ENCODE measurements at places on chromosomes 6 and 20.
A peak's percentile ranks its signal among the peaks of the same experiment; 100 is the strongest.

DNA sequence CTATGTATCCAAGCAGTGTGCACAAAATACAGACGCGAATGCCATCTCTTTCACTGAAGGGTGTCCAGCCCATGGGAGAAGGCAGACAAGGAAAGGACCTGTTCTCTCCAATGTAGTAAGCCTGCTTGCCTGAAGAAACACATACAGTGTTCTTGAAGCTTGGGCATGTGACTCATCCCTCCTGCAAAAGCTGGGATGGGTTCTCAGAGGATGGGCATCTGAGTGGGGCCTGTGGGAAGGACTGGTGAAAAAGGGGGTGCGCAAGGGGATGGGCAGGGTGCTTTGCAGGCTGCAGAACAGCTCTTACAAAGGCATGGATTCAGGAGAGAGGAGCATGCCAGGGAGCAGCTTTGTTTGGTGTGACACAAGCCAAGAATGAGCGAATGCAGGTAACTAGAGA, 128.1 kb downstream of the FYN start:
- no peak for DNase-seq

GRCh38 chr6:82910820-82911219, 154.8 kb downstream of the UBE3D start:
- no peak for DNase-seq

DNA sequence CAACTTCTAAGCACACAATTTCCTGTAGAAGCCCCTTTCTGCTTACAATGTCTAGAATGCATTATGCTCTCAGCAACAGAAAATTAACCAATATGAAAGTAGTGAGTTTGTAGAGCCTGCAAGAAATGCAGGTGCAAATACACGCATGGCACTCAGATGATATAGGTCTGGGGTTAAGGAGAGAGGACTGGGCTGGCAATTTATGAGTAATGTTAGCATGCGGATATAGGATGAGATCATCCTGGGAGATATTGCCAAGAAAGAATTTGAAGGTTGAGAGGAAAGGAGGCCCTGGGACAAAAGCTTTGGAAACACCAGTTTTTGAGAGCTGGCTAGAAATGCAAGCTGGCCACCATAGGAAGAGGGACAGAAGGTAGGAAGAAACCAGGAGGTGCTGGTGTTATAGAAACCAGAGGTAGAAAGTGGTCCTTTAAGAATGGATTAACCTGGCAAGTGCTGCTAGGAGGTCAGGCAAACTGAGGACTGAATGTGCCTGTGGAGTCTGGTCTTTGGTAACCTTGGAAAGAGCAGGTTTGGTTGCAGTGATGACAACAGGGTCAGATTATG, 183.2 kb upstream of the MYLIP start:
- DNase-seq: no peak

DNA sequence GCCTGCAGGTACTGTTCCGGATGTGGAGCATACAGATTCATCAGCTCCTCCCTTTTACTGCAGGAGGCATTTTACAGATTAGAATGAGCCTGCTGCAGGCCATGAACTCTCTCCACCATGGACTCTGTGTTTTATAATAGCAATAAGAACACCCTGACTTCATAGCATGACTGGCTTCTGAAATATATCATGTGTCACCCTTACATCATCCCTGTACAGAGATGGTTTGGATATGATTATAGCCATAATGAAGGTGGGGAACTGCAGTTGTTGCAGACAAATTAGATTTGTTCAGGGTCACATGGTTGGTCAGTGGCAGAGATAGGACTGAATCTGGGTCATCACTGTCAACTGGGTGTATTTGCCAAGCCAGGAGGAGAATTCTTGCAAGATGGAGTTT, 100.7 kb downstream of the FOXO3 start:
- no peak for DNase-seq

GRCh38 chr6:37858363-37858762, 38.8 kb downstream of the ZFAND3 start:
- DNase-seq: no peak

DNA sequence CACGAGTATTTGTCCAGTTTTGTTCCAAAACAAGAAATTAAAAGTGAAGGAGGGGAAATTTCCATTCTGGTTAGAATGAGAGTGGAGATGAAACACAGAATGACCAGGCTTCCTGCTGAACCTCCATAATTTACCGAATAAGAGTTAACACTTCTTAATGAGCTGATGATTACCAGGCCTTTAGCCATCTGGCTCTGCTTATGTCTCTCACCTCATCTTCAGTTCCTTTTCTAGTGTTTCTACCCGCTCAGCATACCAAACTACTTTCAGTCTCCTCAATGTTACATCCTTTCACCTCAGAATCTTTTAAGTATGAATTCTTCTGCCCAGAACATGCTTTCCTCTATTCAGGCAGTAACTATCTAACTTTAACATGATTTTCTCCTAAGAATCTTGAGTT, 209.0 kb upstream of the RSPO3 start:
- no peak for DNase-seq

DNA sequence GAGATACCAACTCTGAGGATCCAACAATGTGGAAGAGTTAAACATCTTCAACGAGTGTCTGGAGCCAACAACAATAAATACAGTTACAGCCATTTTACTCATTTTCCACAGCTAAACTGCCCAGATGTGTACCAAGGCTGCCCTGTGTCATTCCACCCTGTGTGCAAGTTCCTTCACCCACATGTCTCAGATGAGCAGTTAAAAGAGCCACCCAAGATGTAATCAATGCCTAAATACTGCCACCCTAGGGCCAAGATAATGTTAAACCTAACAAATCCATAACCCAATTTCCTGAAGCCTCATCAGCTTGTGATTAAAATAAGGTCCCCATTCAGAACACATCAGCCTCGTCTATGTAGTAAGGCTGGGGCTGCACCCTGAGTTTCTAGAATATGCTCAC, 59.9 kb downstream of the GMDS start:
- no peak for DNase-seq

DNA sequence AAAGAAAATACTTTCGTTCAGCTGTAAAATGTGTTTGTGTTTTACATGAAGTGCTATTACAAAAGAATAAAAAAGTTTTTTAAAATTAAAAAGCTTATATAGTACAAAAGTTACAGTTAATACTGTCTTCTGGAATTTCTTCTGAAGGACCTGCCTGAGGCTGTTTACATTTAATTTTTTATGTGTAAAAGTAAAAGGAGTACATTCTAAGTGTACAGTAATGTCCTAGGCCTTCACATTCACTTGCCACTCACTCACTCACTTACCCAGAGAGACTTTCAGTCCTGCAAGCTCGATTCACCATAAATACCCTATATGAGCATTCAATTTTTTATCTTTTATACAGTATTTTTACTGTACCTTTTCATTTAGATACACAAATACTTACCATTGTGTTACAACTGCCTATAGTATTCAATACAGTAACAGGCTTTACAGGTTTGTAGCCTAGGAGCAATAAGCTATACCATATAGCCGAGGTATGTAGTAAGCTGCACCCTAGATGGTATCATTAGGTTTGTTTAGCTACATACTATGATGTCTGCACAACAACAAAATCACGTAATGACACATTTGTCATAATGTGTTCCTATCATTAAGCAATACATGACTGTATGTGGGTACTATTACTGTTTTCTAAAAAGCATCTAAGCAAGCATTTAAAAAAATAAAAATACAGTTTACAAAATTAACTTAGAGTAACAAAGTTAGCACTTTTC, 33.0 kb downstream of the RNF146 start:
- DNase-seq: no peak

DNA sequence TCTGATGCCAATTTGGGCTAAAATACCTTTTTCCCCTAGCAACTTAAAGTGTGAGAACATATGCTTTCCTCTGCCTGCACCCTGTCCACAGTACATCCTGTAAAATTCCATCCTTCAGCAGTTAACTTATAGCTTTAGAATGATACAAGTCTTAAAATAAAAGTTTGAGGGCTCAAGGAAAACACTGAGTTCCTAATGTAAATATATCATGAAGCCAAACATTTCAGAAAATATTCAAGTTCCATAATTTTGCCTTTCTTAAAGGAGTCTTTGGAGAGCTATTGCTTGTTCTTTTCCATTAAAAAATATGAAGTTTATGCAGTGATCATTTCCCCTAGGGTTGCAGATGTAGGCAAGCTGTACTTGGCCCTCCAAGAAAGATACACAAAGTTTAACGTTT, 303.8 kb downstream of the COL12A1 start:
- DNase-seq: no peak

DNA sequence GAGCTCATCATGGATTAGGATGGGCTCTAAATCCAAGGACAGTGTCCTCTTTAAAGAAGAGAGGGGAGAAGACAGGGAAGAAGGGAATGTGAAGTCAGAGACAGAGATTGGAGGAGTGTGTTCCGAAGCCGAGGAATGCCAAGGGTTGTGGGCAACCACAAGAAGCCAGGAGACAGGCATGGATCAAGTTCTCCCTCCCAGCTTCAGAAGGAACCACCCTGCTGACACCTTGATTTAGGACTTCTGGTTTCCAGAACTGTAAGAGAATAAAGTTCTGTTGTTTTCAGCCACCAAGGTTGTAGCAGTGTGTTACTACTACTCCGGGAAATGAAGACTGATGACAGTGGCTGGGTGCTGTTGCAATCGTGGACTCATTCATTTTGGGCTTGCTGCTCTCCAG, 120.1 kb downstream of the RPS12 start:
- DNase-seq: no peak

GRCh38 chr6:149063468-149063867, 254.0 kb upstream of the TAB2 start:
- DNase-seq: no peak

GRCh38 chr6:105934708-105935107, 151.4 kb upstream of the PRDM1 start:
- DNase-seq: no peak

DNA sequence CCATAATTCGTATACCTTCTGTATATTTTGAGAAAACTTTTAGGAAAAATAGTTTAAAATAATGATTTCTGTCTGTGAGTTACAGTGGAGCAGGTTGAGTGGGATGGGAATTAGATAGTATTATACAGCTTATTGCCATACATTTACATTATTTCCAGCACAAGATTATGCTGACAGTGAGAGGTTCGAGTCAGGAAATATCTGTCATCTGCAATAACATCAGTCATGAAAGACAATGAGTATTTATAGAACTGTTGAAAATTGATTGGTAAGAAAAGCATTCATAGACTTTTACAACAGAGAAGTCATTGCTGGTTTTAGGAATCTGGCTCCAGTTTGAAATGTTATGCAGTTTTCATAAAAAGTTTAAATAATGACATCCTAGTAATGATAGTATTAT, 45.9 kb downstream of the FAM135A start:
- no peak for DNase-seq

DNA sequence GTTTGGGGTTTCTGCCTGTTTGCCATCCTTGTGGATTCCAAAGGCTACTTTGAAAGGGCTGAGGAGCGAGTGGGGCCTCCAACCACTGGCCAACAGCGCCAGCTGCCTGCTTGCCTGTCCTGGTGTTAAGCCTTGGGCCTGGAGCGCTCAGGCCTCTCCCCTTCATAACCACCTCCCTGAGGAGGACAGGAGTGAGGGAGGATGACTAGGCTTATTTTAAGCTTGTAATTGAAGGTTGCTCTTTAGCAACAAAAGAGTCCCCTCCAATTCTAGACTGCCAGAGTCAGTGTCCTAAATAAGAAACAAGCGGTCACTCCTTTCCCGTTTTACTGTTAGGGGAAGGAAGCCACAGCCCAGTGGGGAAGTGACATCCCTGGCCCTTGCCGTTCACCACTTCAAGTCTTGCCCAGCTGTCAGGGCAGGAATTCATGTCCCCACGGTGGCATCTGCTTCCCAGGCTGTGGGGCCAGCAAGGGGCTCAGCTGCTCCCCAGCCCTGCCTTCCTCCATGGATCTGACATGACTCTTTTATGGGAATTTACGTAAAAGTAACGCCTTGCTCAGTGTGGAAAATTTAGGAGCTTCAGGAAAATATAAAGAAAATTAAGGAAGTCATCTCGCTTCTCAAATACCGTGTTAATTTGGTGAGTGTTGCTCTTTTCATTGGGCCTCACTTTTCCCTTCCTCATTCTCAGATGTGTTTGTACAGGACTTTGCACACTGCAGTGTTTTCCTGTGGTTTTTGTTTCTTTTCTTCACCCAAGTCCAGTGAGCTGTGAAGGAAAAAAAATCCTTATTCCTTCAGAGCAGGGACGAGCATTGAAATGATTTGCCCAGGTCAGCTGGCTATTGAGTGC, 57.8 kb downstream of the SSR1 start:
- peak; percentile 83 for DNase-seq

GRCh38 chr20:23588434-23589403, 17.0 kb downstream of the CST9 start:
- DNase-seq: no peak

- DNase-seq: no peak
Measured at GRCh38 chr6:5014072-5014561, 10.3 kb upstream of the RPP40 start.

GRCh38 chr6:87972279-87972678, 75.4 kb upstream of the SPACA1 start:
- DNase-seq: no peak

GRCh38 chr6:125639466-125640020, 109.9 kb upstream of the HEY2 start:
- DNase-seq: no peak

DNA sequence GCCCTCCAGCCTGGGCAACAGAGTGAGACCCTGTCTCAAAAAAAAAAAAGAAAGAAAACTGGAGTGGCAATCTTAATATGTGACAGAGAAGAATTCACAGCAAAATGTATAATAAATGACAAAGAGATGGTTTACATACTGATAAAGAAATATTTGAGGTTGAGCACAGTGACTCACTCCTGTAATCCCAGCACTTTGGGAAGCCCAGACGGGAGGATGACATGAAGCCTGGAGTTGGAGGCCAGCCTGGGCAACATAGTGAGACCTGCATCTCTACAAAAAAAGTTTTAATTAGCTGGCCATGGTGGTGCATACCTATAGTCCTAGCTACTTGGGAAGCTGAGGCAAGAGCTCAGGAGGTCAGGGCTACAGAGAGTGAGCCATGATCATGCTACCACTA, 12.4 kb upstream of the DEFB118 start:
- no peak for DNase-seq

DNA sequence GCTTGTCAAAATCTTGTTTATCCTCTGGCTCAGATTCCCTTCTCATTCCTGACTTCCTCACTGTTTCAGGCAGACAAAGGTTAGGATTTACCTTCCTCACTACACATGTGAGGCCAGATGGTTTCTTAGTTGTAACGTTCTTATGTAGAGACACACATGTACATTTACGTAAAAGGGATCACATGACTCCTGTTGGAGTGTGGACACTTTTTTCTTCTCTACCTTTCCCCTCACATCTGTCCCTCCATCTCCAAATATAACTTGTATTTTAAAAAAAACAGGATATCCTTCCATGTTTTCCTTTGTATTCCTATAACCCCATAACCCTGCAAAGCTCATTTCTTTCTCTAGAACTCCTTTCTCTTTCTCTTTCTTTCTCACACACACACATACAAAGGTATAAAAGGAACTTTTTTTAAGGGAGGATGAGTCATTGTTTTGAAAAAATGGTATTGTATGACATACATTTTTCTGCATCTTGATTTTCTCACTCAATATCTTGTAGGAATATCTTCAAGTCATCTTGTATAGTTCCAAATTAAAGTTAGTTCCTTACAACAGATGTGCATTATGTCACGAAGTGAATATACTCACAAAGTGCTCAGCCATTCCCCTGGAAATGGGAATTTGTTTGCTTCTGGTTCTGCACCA, 78.2 kb upstream of the SULF2 start:
- no peak for DNase-seq

Measured in spleen (tissue), 13 donors.